ENCODE measurements at places on chromosomes 16 and 17. TPM values are rescaled to one million over a fixed set of nuclear protein-coding genes. Genes with fewer than 3 reads are reported as not detected.

DNA sequence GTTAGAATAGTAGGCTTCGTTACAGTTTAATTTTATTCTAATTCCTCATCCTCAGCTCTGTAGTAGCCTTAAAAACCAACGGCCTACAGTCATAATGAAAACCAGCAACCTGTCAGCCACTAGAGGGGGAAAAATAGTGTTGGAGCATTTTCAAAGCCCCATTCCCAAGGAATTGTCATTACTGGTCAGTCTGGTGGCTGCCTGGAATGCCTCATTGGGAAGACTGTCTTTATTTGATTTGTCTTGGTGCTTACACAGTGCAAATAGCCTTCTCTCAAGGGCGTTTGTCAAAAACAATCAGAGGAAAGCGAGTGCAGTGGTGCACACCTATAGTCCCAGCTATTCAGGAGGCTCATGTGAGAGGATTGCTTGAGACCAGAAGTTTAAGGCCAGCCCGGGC is 4.7 kb downstream of the LPCAT2 start:
- peaks cover 13% of the 10 kb centered on the region for H3K4me1 ChIP-seq
- DNase-seq, result no peak
- H3K36me3 ChIP-seq, result no peaks in the 10 kb centered on the region
- no peak overlapping the region for H3K27ac ChIP-seq
- no peaks in the 10 kb centered on the region for H3K27me3 ChIP-seq
- H3K4me3 ChIP-seq, result no peak overlapping the region

DNA sequence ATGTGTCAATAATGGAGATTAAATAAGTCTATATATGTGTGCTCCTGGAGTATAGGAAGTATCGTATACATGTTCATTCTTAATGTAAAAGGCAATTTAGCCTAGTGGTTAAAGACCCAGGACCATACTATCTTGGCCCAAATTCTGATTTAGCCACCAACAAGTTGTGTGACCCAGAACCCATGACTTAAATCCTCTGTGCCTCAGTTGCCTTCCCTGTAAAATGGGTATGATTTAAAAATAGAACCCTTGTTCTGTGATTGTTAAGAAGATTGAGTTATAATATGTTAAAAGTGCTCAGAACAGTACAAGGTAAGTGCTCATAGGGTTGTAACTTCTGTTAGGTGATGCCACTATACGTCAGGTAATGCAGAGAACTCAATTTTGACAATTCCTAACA is 18.8 kb upstream of the BLMH start:
- no peaks in the 10 kb centered on the region for H3K36me3 ChIP-seq
- H3K4me3 ChIP-seq, result no peak overlapping the region
- no peaks in the 10 kb centered on the region for H3K4me1 ChIP-seq
- H3K27me3 ChIP-seq, result no peaks in the 10 kb centered on the region
- DNase-seq, result no peak

GRCh38 chr17:63500543-63501390 is 22.4 kb upstream of the KCNH6 start:
- H3K27ac ChIP-seq, result no peak overlapping the region
- DNase-seq, result no peak
- H3K36me3 ChIP-seq, result no peaks in the 10 kb centered on the region
- H3K4me1 ChIP-seq, result no peaks in the 10 kb centered on the region
- H3K4me3 ChIP-seq, result no peak overlapping the region

GRCh38 chr17:57439651-57440050 is 183.3 kb downstream of the MSI2 start:
- H3K4me3 ChIP-seq, result no peak overlapping the region
- no peak overlapping the region for H3K27ac ChIP-seq
- no peaks in the 10 kb centered on the region for H3K27me3 ChIP-seq
- no peak for DNase-seq

- H3K4me1 ChIP-seq, result peaks cover 8% of the 10 kb centered on the region
- H3K4me3 ChIP-seq, result no peak overlapping the region
- DNase-seq, result no peak
- H3K27me3 ChIP-seq, result no peaks in the 10 kb centered on the region
- H3K36me3 ChIP-seq, result peaks cover 45% of the 10 kb centered on the region
These were observed 36.4 kb downstream of the SLC7A5 start for GRCh38 chr16:87832741-87833502.

DNA sequence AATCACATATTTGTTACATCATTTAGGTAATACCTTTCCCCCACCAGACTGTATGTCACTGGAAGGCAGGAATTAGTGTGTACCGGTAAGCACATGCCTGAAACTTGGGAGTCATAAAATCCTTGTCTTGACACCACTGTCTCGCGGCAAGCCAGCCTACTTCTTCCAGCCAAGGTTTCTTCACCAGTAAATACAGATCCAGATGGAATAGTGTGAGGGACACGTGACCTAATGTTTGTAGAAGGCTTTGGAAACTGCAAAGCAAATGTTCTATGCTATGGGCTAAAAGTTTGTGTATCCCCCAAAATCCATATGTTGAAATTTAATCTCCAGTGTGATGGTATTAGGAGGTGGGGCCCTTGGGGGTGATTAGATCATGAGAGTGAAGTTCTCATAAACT is 126.1 kb downstream of the HS3ST4 start:
- no peaks in the 10 kb centered on the region for H3K36me3 ChIP-seq
- no peaks in the 10 kb centered on the region for H3K27me3 ChIP-seq
- no peak for DNase-seq

GRCh38 chr17:30345527-30346075 is 11.7 kb upstream of the TMIGD1 start:
- peaks cover 16% of the 10 kb centered on the region for H3K4me1 ChIP-seq
- no peaks in the 10 kb centered on the region for H3K36me3 ChIP-seq
- no peaks in the 10 kb centered on the region for H3K27me3 ChIP-seq
- no peak overlapping the region for H3K4me3 ChIP-seq

GRCh38 chr17:54544249-54544648 is 356.4 kb upstream of the TOM1L1 start:
- no peak overlapping the region for H3K27ac ChIP-seq
- no peaks in the 10 kb centered on the region for H3K36me3 ChIP-seq
- no peak for DNase-seq
- H3K4me1 ChIP-seq, result no peaks in the 10 kb centered on the region
- H3K4me3 ChIP-seq, result no peak overlapping the region
- H3K27me3 ChIP-seq, result no peaks in the 10 kb centered on the region

DNA sequence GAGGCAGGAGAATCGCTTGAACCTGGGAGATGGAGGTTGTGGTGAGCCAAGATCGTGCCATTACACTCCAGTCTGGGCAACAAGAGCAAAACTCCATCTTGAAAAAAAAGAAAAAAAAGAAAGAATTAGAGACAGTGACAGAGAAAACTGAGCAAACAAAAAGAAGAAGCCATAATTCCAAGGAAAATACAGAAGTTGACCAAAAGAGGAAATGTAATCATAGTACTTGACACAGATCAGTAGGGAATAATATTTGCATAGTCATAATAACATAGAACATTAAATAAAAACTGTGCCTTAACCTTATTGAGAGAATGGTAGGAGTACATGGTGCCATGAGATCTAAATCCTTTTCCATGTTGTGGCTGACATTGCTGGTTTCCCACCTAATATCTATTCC is 14.7 kb upstream of the USP31 start:
- no peaks in the 10 kb centered on the region for H3K36me3 ChIP-seq
- H3K4me3 ChIP-seq, result no peak overlapping the region
- H3K4me1 ChIP-seq, result no peaks in the 10 kb centered on the region
- no peak overlapping the region for H3K27ac ChIP-seq
- peaks cover 3% of the 10 kb centered on the region for H3K27me3 ChIP-seq

GRCh38 chr17:76262732-76263344 is 2.3 kb upstream of the UBALD2 start:
- no peak overlapping the region for H3K4me3 ChIP-seq
- DNase-seq, result no peak
- no peaks in the 10 kb centered on the region for H3K36me3 ChIP-seq
- peak overlapping the region; percentile 78 for H3K27ac ChIP-seq
- no peaks in the 10 kb centered on the region for H3K27me3 ChIP-seq

The CALCOCO2 gene
- 87.2 TPM for total RNA-seq

The CACNA1G gene
- 3.0 TPM for total RNA-seq

The IL4R gene
- 32.8 TPM for total RNA-seq

The FOXL1 gene
- 0.40 TPM for total RNA-seq

The KCNJ18 gene
- 23.4 TPM for total RNA-seq

The KCNJ12 gene
- 5.6 TPM for total RNA-seq

The NPIPB9 gene
- total RNA-seq, result 3.3 TPM

The NUDT7 gene
- total RNA-seq, result 14.0 TPM
